Epithelial cell of proximal tubule (primary cell): ENCODE measurements at places on chromosomes 7 and 10. TPM values are rescaled to one million over a fixed set of nuclear protein-coding genes. Genes with fewer than 3 reads are reported as not detected.

The ANKRD61 gene
- 0.12 TPM in 1 of 2 replicates, not detected in the other for total RNA-seq

GRCh38 chr7:150850273-150850672 lies 2.0 kb upstream of the AOC1 start:
- no peak for DNase-seq

DNA sequence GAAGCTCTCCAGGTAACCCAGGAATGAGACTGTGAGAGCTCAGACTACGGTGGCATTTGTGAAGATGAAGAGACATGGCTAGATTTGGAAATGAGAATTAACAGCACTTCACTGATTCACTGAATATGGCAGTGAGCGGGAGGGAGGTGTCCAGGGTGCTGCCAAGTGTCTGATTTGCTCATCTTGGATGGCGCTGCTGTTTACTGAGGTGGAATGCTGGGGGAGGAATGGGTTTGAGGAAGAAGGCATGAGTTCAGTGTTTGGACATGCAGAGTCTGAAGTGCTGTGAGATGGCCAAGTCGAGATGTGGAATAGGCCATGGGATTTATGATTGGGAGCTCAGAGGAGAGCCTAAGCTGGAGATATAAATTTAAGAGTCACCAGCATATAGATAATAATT lies 437.1 kb upstream of the NPVF start:
- no peak for DNase-seq

The CCDC3 gene
- total RNA-seq = 0.14 and 0.40 TPM in 2 replicates

DNA sequence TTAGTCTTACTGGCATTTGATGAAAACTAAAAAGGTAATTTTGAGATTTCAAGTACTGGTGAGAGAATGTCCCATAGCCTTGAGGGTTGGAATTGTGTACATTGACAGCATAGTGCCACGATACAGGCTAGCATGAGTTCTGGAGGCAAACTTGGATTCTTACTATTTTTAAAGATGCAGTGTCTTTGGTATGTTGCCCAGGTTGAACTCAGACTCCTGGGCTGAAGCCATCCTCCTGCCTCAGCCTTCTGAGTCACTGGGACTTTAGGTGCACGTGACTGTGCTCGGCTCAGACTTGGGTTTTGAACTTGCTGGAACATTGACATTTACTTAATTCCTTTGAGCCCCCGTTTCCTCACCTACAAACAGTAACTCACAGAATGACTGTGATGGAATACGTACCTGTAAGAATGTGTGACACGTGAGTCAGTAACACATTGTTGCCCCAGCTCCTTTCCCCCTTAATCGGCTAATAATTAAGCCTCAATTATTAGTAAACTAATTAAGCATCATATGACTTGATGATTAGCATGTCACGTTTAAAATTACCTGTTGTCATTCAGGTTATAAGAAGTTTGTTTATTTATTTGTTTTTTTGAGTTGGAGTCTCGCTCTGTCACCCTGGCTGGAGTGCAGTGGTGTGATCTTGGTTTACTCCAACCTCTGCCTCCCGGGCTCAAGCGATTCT lies 10.6 kb downstream of the DNAJB6 start:
- peak; percentile 45 for DNase-seq

- DNase-seq = peak; percentile 26
Observed at GRCh38 chr10:17353568-17354300, 100.7 kb downstream of the ST8SIA6 start.

GRCh38 chr7:78677391-78677790 lies 776.1 kb downstream of the MAGI2 start:
- no peak for DNase-seq

- no peak for DNase-seq
Observed at GRCh38 chr10:110914431-110914830, 4.5 kb downstream of the BBIP1 start.

The GIMAP1 gene
- total RNA-seq = not detected in 2 replicates

DNA sequence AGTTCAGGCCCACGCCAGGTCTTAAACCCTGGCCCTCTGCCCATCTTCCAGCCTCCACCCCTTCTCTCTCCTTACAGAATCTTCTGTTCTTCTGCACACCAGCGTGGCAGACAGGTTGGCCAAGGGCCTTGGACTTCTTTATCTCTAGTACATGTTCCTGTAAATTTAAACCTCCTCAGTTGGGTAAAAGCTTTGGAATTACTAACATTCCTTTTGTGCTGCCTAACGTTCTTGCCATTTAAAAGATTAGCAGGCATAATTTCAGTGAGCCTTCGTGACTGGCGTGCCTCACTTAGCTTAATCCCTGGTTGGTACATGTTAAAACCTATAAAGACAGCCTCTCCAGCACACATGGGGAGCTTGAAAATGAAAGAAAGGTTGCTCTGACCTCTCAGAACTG lies 192.2 kb downstream of the CUX1 start:
- DNase-seq = no peak

- no peak for DNase-seq
Observed at GRCh38 chr10:122510326-122510725, 49.0 kb downstream of the HTRA1 start.

GRCh38 chr10:73855413-73855812 lies 18.9 kb downstream of the CAMK2G start:
- no peak for DNase-seq

DNA sequence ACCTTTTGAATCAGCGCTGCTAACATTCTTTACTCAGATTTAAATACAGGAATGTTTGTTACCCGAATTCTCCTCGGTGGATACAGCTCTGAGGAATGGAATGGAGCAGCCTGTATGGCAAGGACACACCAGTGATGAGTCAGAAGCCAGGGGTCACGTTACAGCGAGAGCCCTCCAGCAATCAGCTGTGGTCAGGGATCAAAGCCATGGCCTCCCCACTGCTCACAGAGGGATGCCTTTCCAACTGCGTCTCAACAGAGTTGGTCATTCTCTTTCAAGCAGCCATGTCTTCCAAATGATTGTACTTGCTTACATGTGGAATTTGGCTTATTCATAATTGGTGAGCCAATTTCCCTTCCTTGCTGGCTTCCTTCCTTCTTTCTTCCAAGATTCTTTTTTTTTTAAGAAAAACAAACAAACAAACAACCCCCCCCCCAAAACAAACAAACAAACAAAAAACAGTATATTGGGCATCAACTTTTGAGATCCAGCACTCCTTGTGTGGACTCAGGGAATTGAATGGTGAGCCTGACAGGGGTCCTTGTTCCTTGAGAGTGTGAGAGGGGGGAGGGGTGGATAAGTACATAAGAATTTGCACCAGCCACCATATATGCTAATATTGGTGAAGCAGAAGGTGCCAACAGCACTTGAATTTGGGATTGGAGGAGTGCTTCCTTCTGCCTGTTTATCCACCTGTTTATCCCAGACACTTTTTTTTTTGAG lies 100.2 kb downstream of the ATXN7L1 start:
- peak; percentile 60 for DNase-seq

DNA sequence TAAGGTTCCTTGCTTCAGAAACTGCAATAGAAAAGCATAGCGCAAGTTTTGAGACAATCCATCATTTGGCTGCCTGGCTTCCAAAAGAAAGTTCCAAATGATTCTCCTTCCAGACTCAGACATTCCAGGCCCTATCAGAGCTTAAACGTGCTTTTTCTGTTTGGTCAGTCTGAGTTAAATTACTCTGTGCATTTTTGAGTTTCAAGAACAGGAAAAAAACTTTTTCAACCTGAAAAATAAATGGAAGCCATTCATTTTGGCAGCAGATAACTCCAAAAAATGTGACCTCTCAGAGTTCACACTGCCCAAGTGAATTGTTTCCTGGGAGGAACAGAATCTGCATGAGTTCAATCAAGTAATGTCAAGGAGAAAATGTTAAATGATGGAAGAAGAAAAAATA lies 354.2 kb downstream of the CXCL12 start:
- DNase-seq = no peak

DNA sequence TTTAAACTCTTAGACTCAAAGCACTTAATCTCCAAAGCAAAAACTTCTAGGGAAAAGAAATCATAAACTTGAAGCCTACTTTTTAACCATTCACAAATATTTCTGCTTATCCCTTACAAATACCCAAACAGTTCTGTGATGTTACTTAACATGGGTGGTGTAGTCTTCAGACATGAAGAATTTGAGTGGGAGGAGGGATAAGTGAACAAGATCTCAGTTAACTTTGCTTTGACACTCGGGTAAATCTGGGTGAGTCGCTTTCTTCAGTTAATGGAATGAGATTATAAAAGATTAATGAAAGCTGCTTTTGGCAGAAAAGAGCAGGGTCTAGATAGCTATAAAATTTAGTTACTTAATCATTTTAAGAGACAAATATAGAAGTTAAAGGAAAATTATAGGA lies 47.5 kb downstream of the RNF133 start:
- no peak for DNase-seq

The SSC4D gene
- total RNA-seq = 1.2 and 2.1 TPM in 2 replicates

DNA sequence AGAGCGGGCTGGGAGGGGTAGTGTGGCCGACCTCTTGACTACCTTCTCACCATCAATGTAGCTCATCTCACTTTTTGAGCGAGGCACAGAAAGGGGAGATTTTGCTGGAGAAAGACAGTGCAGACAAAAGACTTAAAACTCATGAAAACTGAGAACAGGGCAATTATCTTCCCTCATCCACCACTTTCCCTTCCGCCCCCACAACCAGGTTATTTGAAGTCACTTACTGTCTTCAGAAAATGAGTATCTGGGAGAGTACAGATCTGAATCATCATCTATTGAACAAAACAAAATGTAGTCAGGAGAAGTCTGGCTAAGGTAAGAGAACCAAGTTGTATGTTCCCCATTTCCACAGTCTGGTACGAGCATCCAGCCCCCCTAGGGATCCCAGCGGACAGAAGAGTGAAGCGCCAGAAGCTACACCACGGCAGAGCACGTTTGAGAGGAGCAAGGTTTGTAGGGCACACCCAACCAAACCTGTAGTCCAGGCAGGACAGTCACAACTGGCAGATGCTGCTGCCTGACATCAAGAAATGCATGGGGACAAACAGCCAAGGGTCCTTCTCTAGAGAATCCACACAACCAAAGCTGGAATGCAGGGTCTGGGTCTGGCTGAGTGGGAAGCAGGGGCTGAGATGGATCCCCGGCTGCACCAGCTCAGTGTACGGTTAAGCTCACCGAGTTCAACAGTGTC lies 93.4 kb upstream of the PDLIM1 start:
- DNase-seq = no peak

The FRMPD2 gene
- total RNA-seq = under 0.01 and 0.22 TPM in 2 replicates

The AKR1D1 gene
- total RNA-seq = not detected in 2 replicates

The NOS3 gene
- 1.2 and 1.9 TPM in 2 replicates for total RNA-seq

DNA sequence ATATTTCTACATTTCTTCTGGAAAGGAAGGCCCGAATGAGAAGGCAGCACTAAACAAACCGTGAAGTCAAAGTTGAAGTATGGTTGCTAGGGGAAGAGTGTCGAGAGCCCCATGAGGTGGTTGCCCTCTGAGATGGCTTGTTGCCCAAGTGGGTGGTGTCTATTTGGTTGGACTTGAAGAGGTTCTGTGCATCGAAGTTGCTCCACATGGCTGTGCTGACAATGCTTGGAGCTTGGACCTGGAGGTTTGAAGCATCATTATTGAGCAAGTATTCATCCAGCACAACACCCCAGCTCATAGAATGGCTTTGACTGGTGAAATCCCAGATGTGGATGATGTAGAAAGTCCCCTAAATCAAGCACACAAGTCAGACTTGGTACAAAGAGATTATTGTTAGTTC lies 165.2 kb upstream of the CDCA7L start:
- DNase-seq = no peak

GRCh38 chr7:149458235-149458634 lies 2.6 kb downstream of the ZNF777 start:
- DNase-seq = no peak

DNA sequence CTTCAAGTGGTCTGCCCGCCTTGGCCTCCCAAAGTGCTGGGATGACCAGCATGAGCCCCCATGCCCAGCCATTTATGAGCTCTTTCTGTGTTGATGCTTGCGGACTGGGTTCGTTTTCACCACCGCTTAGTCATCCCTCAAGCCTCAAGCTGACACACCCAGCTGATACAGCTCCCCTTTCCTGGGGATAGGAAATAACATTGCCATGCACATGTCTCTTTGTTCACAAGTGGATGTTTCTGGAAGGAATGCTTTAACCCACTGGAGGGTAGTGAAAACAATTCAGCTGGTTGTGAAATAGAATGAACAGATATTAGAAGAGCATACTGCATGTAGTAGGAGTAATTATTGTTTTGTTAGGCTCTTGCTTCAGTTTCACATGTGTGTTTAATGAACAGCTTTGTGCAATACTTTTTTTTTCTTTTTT lies 8.5 kb upstream of the METTL27 start:
- peak; percentile 99 for DNase-seq

DNA sequence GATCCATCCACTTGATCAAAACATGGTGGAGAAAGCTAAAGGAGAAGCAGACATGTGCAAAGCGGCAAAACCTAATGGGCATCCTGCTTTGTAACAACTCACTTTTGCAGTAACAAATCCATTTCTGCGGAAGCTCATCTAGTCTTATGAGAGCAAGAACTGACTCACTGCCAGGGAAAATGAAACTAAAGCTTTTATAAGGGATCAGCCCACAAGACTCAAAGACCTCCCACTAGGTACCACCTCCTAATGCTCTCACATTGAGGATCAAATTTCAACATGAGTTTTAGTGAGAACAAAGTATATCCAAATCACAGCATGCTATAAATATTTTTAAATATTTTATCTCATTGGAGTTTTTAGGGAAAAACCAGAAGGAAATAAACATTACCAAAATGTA lies 120.1 kb upstream of the GNAI1 start:
- no peak for DNase-seq

DNA sequence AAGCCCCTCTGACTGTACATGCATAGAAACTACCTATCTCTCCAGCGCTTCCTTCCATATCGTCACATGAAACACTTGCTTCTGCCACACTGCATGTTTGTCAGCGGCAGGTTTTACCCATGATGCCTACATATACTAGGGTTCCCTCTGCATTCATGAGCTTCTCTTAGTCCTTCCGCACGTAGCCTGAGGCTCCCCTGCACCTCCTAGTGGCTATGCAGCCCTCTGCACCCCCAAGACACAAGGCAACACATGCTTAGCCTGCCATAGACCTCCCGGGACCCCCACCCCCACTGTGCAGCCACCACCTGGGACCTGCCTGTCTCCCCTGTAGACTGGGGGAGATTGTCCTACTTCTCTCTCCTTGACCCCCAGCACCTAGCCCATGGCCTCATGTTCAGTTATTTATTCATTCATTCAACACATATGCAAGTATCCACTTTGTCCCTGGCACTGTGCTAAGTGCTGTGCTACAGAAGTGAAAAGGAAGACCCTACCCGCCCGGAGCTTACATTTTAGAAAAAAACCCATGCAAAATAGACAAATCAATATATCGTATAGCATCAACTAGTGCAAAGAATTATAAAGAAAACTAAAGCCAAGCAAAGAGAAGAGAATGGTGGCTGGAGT lies 23.5 kb downstream of the TMEM273 start:
- DNase-seq = no peak

DNA sequence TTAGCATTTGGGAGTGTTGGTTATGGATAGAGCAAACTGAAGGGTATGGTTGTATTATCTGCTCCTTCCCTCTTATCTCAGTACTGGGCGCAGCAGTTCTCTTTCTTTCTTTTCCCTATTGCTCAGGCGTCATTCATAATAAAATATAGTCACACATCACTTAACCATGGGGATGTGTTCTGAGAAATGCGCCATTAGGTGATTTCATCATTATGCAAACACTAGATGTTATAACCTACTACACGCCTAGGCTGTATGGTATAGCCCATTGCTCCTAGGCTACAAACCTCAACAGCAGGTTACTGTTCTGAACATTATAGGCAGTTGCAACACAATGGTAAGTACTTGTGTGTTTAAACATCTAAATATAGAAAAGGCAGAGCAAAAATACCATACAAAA lies 401.7 kb downstream of the EXOC4 start:
- no peak for DNase-seq

The HTR5A gene
- total RNA-seq = not detected in 2 replicates

- no peak for DNase-seq
Observed at GRCh38 chr7:2355705-2356008, 1.0 kb downstream of the EIF3B start.

- DNase-seq = no peak
Observed at GRCh38 chr10:87619705-87620104, 40.0 kb upstream of the PAPSS2 start.
